ENCODE measurements at places on chromosomes 1 and 21. TPM values are rescaled to one million over a fixed set of nuclear protein-coding genes. Genes with fewer than 3 reads are reported as not detected.

TMEM234 gene
- total RNA-seq = 14.5 TPM

RHOU gene
- 0.07 TPM for total RNA-seq

TSPEAR gene
- total RNA-seq = not detected

GJA9 gene
- not detected for total RNA-seq

ATPAF1 gene
- 36.5 TPM for total RNA-seq

MATN1 gene
- not detected for total RNA-seq

LGR6 gene
- total RNA-seq = 0.14 TPM

FASLG gene
- not detected for total RNA-seq

Data from airway epithelial cell (primary cell).